ENCODE measurements at places on chromosomes 4 and X. TPM values are rescaled to one million over a fixed set of nuclear protein-coding genes. Genes with fewer than 3 reads are reported as not detected.

Gene FAM9A
- not detected for total RNA-seq

- no peaks in the 10 kb centered on the region for H3K4me1 ChIP-seq
- no peak overlapping the region for H3K4me3 ChIP-seq
- no peak for DNase-seq
- no peak overlapping the region for H3K27ac ChIP-seq
- no peaks in the 10 kb centered on the region for H3K27me3 ChIP-seq
- no peaks in the 10 kb centered on the region for H3K36me3 ChIP-seq
Measured at GRCh38 chrX:538311-538710, 92.3 kb upstream of the SHOX start.

- no peak overlapping the region for H3K4me3 ChIP-seq
Measured at GRCh38 chr4:142316025-142316424, 530.1 kb downstream of the INPP4B start.

Gene PLS3
- total RNA-seq, result 0.99 TPM

Gene NLRP2B
- not detected for total RNA-seq

DNA sequence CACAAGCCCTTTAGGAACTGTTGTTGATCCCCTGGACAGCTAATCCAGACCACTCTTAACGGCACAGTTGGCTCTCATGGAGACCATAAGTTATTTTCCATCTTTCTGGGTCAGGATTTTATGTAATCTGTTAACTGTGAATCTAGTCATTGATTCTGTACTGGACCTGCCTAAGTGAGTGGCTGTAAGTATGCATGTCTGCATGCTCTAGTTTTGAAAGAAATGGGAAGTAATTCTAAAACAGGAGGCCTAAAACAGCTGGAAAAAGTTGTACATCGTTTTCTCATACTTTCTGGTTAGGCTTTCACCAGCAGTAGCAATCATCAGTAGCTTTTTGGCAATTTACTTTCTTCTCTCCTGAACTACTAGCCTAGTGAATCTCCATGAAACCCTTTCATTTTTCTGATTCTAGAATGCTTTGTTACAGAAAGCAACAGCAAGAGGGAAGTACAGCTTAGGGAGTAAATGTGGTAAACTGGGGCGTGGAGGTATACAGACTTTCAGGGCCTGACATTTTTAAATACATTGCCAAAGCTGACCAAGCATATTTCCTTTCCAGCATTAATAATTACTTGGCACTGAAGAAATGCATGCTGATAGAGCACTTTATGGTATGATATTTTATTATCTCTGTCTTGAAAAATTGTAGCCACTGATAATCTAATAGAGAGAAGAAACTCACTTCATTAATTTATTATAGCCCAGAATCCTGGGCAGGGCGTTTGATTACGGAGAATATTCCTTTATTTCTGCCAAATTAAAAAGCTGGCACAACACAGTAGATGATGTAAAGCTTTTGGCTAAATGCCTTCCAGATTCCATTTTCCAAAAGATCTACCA is 202.7 kb downstream of the BANK1 start:
- H3K27me3 ChIP-seq, result peaks cover 10% of the 10 kb centered on the region
- H3K4me3 ChIP-seq, result no peak overlapping the region
- no peaks in the 10 kb centered on the region for H3K36me3 ChIP-seq
- no peaks in the 10 kb centered on the region for H3K4me1 ChIP-seq
- DNase-seq, result no peak

- no peak overlapping the region for H3K27ac ChIP-seq
- H3K4me1 ChIP-seq, result peaks cover 3% of the 10 kb centered on the region
- no peak for DNase-seq
- no peak overlapping the region for H3K4me3 ChIP-seq
Measured at GRCh38 chrX:111131572-111131971, 35.6 kb downstream of the PAK3 start.

- H3K27me3 ChIP-seq, result no peaks in the 10 kb centered on the region
- no peaks in the 10 kb centered on the region for H3K36me3 ChIP-seq
- DNase-seq, result no peak
- H3K4me1 ChIP-seq, result no peaks in the 10 kb centered on the region
- no peak overlapping the region for H3K27ac ChIP-seq
Measured at GRCh38 chr4:75285837-75286236, 228.4 kb downstream of the RCHY1 start.

Gene SPINK2
- not detected for total RNA-seq

DNA sequence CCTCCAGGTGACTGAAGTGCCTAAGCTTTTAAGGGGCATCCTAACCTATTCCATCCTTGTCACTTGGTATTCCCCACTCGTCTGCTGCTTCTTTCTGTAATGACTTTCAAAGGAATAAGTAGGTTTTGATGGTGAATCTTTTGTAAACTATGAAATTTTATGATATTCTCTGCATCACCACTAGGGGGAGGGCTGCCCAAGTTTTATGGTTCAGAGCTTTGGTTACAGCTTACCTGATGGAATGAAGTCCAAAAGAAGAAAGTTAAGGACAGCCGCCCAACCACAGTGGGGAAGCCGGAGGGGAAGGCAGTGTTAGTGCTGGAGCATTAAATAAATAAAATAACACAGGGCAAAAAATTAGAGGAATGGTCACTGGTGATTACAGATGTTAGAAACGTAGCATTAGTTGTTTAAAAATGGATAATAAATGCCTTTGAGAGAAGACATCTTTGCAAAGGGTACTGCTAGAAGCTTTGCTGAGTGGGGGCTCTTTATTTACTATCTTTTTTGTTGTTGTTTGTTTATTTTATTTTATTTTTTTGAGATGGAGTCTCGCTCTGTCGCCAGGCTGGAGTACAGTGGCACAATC is 204.9 kb downstream of the GBA3 start:
- H3K4me3 ChIP-seq, result no peak overlapping the region
- H3K27me3 ChIP-seq, result peaks cover 7% of the 10 kb centered on the region
- no peaks in the 10 kb centered on the region for H3K36me3 ChIP-seq
- DNase-seq, result peak; percentile 9

GRCh38 chr4:25433966-25434827 is 57.1 kb downstream of the ANAPC4 start:
- no peaks in the 10 kb centered on the region for H3K36me3 ChIP-seq
- H3K27ac ChIP-seq, result no peak overlapping the region
- H3K27me3 ChIP-seq, result no peaks in the 10 kb centered on the region
- H3K4me3 ChIP-seq, result no peak overlapping the region
- H3K4me1 ChIP-seq, result no peaks in the 10 kb centered on the region

Gene MAGEC3
- not detected for total RNA-seq

Gene PCDH11X
- not detected for total RNA-seq

DNA sequence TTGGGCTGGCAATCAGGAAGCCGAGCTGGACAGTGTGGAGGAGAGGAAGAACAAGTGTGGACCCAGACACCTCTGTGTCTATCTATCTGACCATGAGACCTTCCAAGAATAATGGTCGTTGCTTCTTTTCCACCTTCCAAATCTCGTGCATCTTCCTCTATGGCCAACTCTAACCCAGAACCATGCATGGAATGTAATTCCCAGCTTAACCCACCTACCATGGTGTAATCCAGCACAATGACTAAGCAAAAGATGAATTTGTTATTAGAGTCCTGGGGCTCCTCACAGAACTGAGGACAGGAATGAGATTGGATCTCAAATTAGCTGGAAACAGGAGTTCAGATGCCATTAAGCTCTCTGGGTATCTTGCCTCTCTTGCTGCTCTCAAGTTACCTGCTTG is 17.4 kb upstream of the TMEM184C start:
- H3K4me1 ChIP-seq, result no peaks in the 10 kb centered on the region
- DNase-seq, result no peak
- no peaks in the 10 kb centered on the region for H3K27me3 ChIP-seq
- no peak overlapping the region for H3K27ac ChIP-seq
- no peak overlapping the region for H3K4me3 ChIP-seq

DNA sequence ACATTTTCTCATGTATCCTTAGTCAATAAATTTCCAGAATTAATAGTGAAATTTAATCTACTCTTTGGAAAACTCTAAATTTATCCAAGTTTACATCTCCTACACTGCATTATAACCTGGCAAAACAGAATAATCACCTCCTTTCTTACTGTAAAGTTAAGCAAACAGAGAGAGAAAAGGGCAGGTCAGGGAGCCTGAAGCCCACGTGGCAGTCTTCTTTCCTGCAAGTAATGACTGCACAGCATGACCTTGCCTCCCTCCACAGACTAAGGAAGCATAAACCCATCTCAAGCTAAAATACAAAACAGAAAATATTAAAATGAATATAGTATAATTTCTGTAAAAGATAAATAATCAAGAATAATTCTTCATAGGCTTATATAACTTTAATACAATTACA is 1153.0 kb downstream of the C4orf33 start:
- no peak for DNase-seq
- H3K4me1 ChIP-seq, result no peaks in the 10 kb centered on the region
- no peaks in the 10 kb centered on the region for H3K27me3 ChIP-seq
- no peak overlapping the region for H3K4me3 ChIP-seq

DNA sequence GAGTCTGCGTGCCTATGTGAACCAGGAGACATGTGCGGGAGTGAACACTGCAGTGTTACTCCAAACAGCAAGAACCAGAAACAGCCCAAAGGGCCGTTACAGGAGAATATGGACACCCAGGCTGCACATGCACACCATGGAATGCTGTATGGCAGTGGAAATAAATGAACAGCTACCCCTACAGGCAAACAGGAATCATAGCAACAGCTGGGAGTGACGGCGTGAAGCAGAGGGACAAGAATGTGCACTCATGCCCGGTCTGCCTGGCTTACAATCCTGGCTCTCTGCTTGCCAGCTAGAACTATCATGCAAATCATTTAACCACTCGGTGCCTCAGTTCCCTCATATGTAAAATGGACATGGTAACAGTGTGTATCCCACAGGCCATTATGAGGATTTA is 16.6 kb downstream of the GPKOW start:
- no peak for DNase-seq
- H3K36me3 ChIP-seq, result no peaks in the 10 kb centered on the region
- H3K4me3 ChIP-seq, result no peak overlapping the region
- H3K27ac ChIP-seq, result no peak overlapping the region
- peaks cover under 1% of the 10 kb centered on the region for H3K27me3 ChIP-seq

- peaks cover 34% of the 10 kb centered on the region for H3K4me1 ChIP-seq
- H3K27me3 ChIP-seq, result no peaks in the 10 kb centered on the region
Measured at GRCh38 chr4:37994569-37994968, 34.4 kb downstream of the PTTG2 start.

Gene PNCK
- total RNA-seq, result 0.50 TPM

Gene UGT2B7
- total RNA-seq, result not detected

Gene CWH43
- total RNA-seq, result not detected

Gene PSAPL1
- total RNA-seq, result not detected

DNA sequence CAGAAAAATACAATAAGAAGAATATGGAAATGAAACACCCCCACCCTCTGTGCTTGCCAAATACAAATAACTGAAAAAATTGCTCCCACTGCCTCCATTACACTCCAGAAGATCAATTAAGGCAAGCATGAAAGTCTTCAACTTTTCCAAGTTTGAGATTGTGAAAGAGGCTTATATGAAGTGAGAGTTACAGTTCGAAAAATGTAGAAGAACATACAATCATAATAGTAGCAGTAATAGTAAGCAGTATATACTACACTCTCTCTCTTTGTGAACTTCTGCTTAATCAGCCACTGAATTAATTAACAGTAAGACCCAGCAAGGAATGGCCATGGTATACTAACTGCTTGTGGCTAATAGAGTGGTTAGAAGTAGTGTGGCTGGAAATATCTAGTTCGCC is 923.2 kb downstream of the RPA4 start:
- DNase-seq, result no peak
- no peak overlapping the region for H3K4me3 ChIP-seq
- H3K36me3 ChIP-seq, result no peaks in the 10 kb centered on the region
